ENCODE measurements at places on chromosomes 2 and 18. TPM values are rescaled to one million over a fixed set of nuclear protein-coding genes. Genes with fewer than 3 reads are reported as not detected.

DNA sequence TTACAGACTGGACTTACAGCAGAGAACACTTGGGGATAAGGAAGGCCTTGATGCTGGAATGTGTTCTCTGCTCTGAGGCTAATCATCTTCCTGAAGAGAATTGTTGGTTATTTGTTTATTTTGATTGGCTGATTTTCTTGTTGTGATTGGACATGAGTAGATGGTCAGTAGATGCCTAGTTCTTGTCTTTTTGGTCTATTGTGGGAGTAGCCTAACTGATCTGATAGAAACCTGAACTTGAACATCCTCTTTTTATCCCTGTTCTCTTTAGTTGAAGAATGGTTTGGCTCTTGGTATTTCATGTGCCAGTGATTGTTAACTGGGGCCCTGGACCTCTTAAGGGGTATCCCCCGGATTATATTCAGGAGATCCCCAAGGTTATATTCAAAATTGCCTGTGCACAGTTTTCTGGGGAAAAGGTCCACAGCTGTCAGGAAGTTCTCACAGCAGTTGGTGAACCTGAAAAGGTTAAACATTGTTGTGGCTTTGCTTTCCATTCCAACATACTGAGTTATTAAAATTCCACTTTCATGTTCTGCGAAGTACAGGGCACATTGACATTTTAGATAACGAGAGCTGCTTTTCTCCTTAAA lies 13.6 kb downstream of the TWSG1 start:
- DNase-seq: no peak

- DNase-seq: no peak
Observed at GRCh38 chr18:62797329-62797728, 82.0 kb downstream of the PHLPP1 start.

- no peak for DNase-seq
Observed at GRCh38 chr2:95329891-95330793, 33.0 kb downstream of the KCNIP3 start.

GRCh38 chr2:170034596-170034995 lies 143.4 kb upstream of the MYO3B start:
- no peak for DNase-seq

DNA sequence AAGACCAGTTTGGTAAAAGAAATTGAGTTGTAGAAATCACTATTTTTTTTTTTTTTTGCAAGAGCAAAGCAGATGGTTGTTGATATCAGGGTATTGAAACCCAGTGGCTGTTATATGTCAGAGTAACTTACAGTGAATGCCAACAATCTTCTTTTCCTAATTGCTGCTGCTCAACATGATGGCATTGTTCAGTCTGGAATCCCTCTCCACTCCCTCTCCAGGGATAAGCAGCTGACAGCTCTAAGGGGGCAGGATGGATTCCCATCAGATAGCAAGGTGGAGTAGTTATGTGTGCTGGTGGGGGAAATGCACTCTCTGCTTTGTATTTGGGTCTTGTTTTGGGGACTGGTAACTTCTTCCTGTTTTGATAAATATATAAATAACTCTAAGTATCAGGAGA lies 200.0 kb downstream of the PIK3C3 start:
- DNase-seq: no peak

- no peak for DNase-seq
Observed at GRCh38 chr2:43880952-43881351, 42.2 kb downstream of the ABCG8 start.

- DNase-seq: no peak
Observed at GRCh38 chr2:231245249-231246094, 47.0 kb downstream of the ARMC9 start.

DNA sequence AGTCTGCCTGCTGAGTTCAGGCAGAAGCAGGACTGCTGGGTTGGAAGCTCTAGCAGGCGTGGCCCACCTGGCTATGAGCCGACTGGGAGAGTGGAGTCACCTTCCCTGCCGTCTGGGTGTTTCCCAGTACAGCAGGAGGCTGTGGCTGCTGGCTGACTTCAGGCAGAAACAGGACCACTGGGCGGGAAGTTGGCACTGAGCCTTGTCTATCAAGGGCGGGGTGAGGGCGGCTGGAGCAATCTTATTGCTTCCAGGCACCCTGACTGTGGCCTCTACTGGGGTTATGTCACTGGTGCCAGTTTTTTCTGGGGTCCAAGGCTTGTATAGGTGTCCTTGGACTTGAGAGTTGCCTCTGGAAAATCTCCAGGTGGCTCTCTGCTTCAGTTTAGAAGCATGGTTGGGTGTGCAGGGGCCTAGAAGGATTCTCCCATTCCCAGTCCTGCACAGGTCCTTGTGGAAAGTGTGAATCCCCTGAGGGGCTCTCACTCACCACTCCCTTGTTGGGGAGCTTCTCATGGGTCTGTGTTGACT lies 30.5 kb downstream of the LTBP1 start:
- no peak for DNase-seq

DNA sequence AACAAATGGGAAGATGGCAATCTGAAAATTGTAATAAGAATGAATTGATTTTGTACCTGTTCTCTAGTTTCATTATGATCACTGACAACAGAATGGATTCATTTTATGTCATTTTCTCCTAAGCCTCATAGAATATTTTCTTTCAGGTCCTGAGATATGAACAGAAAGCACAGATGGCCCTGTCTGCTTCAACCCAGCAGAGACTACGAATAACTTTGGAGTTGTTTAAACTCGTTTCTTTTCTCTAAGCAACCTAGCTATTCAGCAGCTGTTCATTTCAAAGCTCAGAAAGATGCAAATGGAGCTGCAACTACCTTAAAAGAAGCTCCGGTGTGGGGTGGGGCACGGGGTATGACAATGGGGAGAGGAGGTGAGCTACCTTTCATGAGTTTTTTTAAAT lies 124.9 kb downstream of the ALK start:
- no peak for DNase-seq

DNA sequence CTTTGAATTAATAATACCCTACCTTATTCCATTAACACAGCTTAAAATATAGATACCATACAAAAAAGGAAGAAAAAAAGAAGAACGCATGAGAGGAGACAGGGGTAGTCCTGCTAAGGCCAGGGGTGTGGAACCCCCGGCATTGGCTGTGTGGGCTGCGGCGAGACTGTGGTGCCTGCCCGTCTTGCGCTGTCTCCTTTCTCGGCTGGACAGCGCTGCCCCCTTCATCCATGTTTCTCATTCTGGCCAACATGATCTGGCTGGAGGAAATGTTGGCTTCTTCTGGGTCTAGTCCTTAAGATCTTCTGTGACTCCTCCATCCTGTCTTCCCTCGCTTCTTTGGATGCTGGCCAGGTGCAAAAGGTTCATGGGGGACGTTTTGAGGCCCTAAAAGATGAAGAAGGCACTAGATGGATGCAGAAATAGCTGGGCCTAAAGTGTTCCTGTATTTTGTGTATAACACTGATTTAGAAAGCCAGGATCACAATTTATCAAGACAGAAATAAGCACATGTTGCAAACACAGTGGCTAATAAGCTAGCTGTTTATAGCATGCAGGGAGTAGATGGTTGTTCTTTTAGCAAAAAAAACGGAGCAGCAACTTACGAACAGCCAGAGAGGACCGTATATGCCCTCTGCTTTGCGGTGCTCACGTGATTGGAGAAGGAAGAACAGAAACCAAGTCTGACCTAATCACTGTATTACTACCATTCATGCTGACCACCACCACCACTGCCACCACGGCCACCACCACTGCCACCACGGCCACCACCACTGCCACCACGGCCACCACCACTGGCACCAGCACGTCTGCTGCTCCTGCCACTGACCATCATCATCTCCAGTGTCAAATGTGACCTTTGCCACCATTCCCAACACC lies 71.7 kb upstream of the ASB18 start:
- DNase-seq: no peak

DNA sequence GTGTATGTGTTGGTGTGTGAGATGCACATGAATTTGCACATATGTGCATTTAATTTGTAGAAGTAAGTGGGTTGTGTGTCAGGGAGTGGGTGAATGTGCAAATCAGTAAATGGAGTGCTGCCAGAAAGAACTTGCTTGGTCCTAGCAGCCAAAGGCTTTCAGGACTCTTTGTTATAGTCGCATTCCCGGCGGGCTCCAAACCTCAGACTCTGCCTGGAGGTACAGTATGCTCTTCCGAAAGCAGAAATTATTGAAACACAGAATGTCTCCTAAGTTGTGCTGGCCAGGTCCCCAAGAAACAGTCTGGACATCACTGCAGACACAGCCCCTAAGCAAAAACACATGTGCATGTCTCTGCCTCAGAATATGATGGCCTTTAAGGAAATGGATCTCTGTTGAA lies 232.4 kb downstream of the INSIG2 start:
- DNase-seq: no peak

Gene OLA1
- total RNA-seq: 41.5 TPM

Gene FAM124B
- 1.6 TPM for total RNA-seq

Gene STARD7
- total RNA-seq: 123 TPM

Gene TNFAIP6
- 4.7 TPM for total RNA-seq

Gene CTIF
- total RNA-seq: 24.1 TPM

Gene NR4A2
- 2.8 TPM for total RNA-seq

All from spleen (tissue), 13 donors.